ENCODE measurements at places on chromosomes 5 and 9. TPM values are rescaled to one million over a fixed set of nuclear protein-coding genes. Genes with fewer than 3 reads are reported as not detected.

The GABRB2 gene
- polyA plus RNA-seq, result not detected

DNA sequence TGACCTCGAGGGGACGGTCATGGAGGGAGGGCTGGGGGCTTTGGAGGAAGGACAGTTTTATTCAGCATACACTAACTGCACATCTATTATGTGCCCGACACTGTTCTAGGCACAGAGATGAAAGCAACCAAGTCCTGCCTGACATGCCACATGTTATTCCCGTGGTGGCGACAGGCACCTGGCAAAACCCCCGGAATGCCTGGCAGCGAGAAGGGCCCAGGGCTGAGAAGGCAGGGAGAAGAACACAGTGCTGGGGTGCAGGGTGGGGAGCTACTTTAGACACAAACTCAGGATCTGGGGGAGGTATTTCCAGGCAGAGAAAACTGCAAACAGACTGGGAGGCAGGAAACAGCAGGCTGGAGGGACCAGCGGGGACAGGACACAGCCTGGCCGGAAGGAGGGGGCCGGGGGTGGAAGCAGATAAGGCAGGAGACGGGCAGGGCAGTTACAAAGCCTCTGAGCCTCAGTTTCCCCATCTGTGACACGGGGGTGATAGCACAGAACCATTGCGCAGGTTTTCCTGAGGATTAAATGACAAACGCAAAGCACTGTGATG lies 77.7 kb downstream of the STK10 start:
- no peak for DNase-seq

DNA sequence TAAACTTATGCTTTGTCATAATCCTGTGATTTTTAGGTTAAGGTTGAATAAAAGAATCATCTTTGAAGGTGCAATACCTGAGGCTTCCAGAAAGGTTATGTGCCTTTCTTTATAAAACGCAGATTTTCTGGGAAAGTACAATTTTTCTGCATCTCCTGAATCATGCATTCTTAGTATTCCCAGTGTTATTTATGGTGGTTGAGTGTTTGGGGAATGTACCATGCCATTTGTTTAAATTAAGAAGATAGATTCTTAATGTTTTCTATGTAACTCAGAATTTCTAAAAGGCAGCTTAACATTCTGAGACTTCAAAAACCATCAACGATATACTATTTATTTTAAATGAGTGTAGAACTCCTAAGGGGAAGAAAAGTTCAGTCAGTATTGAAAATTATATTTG lies 108.1 kb upstream of the FBN2 start:
- peak; percentile 35 for DNase-seq

DNA sequence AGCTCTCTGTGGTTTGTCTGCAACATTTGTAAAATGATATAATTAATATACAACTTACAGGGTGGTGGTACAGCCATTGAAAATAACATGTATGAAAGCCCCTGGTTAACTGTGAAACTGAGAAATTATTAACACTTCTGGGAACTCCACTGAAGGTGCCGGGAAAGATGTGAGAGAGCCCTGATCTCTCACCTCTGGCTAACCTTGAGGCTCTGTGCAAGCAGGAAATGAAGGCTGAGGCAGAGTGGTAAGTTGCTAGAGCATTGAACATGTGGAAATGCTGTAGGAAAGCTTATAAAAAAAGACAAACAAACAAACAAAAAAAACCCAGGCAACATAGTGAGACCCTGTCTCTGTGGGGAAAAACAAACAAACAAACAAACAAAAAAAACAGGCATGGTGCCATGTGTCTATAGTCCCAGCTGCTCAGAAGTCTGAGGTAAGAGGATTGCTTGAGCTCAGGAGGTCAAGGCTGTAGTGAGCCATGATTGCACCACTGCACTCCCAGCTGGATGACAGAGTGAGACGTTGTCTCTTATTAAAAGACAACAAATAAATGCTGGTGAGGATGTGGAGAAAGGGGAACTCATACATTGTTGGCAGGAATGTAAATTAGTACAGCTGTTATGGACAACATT lies 7.5 kb downstream of the CATSPER3 start:
- DNase-seq, result peak; percentile 47

GRCh38 chr5:100576217-100576751 lies 41.1 kb downstream of the FAM174A start:
- DNase-seq, result peak; percentile 2

DNA sequence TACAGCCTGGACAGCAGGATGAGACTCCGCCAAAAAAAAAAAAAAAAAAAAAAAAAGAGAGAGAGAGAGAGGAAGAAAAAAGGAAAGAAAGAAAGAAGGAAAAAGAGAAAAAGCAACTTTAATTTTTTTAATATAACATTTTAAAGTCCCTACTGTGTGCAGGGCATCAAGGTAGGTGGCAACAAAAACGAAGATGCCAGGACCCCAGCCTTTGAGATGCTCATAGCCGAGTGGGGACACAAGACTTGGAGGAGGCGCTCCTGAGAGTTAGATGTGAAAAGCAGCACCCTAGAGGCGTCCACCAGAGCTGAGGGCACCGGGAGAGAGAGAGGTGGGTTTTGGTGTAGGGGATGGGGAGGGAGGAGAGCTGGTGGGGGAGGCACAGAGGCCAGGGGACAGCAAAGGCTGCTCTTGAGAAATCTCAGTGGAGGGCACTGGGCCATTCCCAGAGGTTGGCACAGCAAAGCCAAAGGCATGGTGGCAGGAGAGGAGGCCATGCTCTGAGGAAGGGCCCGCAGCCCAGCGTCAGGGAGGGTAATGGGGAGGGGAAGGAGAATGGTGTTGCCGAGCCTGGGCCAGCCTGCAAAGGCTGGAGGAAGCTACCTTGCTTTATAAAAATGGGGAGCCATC lies 135.6 kb downstream of the C9orf50 start:
- no peak for DNase-seq

Data from IMR-90 (cell line).